Chondrocyte (in vitro differentiated cells): ENCODE measurements at places on chromosomes 1 and 21. TPM values are rescaled to one million over a fixed set of nuclear protein-coding genes. Genes with fewer than 3 reads are reported as not detected.

- no peak for DNase-seq
- H3K27me3 ChIP-seq: no peaks in the 10 kb centered on the region
- peaks cover 18% of the 10 kb centered on the region for H3K4me1 ChIP-seq
- H3K4me3 ChIP-seq: no peak overlapping the region
Measured at GRCh38 chr1:8171751-8172464, 145.8 kb upstream of the ERRFI1 start.

GRCh38 chr1:7681401-7681800 is 89.7 kb upstream of the VAMP3 start:
- peaks cover 12% of the 10 kb centered on the region for H3K27me3 ChIP-seq
- H3K4me3 ChIP-seq: no peak overlapping the region
- no peak for DNase-seq
- H3K36me3 ChIP-seq: no peaks in the 10 kb centered on the region

- no peaks in the 10 kb centered on the region for H3K27me3 ChIP-seq
- H3K27ac ChIP-seq: peak overlapping the region; percentile 64
- DNase-seq: no peak
- peaks cover 32% of the 10 kb centered on the region for H3K4me1 ChIP-seq
- H3K36me3 ChIP-seq: peaks cover 11% of the 10 kb centered on the region
Measured at GRCh38 chr1:37809942-37810341, 1.9 kb upstream of the YRDC start.

Gene CHODL
- 0.18 to 0.22 TPM in 2 of 3 replicates, not detected in the other for total RNA-seq

DNA sequence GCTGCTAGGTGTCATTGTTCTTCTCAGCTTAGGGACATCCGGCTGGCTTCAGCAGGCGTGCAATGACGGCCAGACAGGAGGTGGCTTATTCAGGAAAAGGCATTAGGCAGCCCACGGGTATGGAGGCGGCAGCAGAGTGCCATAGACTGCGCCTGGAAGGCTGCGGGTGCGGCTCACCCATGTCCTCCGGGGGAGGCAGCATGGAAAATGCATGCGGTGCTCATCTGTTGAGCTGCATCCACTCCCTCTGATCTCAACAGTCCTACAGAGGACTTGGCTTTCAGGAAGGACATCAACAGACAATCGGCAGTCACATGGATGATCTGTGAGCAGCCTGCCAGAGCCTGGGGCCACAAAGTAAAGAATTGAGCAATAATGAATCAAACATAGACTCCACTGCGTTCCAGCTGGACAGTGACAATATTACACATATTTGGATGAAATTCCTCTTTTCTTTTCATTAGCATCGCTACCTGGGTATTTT is 42.9 kb downstream of the UMODL1 start:
- H3K4me1 ChIP-seq: peaks cover 21% of the 10 kb centered on the region
- H3K4me3 ChIP-seq: no peak overlapping the region
- peaks cover 4% of the 10 kb centered on the region for H3K27me3 ChIP-seq
- no peak overlapping the region for H3K27ac ChIP-seq
- no peaks in the 10 kb centered on the region for H3K36me3 ChIP-seq

GRCh38 chr21:45270306-45270821 is 17.3 kb downstream of the POFUT2 start:
- H3K4me3 ChIP-seq: no peak overlapping the region
- peak; percentile 64 for DNase-seq

DNA sequence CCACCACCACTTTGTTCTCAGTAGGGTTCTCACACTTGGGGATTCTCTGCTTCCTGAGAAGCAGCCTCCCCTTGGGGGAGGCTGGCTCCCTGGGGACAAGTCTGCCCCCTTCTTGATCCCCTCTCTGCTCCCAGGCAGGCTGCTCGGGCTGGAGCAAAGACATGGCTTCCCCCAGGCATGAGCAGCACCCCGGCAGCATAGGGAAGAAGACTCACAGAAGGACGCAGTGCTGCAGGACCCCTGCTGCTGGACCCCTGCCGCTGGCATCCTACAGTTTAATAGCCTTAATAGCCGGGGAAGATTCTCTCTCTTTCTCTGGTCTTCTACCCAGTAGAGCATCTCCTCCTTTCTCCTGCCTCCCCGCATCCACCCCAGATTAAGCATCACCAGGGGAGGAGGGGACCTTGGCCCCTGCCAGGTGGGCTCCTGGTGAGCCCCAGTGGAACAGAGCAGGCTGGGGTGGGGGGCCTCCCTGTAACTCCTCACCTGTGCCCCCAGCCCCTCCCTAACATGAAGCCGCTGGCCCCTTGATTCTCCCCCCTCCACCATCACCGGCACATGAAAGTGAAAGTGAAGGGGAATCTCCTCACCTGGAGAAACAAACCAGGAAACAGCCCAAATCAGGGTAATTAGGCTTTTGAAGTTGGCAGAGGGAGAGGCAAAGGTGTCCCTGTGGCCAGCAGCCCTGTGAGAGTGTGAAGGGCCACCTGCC is 2.5 kb downstream of the WNT3A start:
- DNase-seq: no peak
- peaks cover 4% of the 10 kb centered on the region for H3K4me1 ChIP-seq
- no peak overlapping the region for H3K4me3 ChIP-seq
- no peak overlapping the region for H3K27ac ChIP-seq
